ENCODE measurements at places on chromosomes 7 and 10.

- no peak for DNase-seq
Measured at GRCh38 chr7:142557971-142558582, 191.2 kb upstream of the PRSS1 start.

GRCh38 chr10:110354322-110354766, 49.6 kb upstream of the SMNDC1 start:
- no peak for DNase-seq

- DNase-seq: no peak
Measured at GRCh38 chr7:109834851-109835250, 1256.1 kb upstream of the LRRN3 start.

- no peak for DNase-seq
Measured at GRCh38 chr7:16581286-16581685, 54.7 kb downstream of the LRRC72 start.

- DNase-seq: no peak
Measured at GRCh38 chr7:121953164-121953563, 80.2 kb downstream of the PTPRZ1 start.

GRCh38 chr7:36775061-36775620, 50.8 kb upstream of the AOAH start:
- no peak for DNase-seq

GRCh38 chr7:83178796-83179195, 16.1 kb upstream of the PCLO start:
- DNase-seq: no peak
